ENCODE measurements at places on chromosomes 11 and 22.

DNA sequence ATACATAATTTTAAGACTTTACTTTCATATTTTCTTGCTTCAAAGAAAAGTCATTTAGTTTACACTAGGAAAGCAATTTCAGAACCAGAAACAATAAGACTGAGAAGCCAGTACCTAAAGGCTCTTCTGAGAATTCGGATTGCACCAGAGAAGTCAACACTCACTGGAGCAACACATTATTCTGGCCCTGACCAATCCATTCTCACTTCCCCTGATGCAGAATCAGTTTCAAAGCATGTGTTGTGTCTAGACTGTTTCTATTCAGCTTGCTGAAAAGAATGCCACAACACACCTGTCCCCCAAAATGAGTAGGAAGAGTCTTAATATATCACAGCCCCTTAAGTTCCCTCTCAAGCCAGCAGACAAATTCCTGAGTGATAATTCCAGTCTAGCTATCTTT, 1074.3 kb upstream of the TENM4 start:
- DNase-seq, result no peak

DNA sequence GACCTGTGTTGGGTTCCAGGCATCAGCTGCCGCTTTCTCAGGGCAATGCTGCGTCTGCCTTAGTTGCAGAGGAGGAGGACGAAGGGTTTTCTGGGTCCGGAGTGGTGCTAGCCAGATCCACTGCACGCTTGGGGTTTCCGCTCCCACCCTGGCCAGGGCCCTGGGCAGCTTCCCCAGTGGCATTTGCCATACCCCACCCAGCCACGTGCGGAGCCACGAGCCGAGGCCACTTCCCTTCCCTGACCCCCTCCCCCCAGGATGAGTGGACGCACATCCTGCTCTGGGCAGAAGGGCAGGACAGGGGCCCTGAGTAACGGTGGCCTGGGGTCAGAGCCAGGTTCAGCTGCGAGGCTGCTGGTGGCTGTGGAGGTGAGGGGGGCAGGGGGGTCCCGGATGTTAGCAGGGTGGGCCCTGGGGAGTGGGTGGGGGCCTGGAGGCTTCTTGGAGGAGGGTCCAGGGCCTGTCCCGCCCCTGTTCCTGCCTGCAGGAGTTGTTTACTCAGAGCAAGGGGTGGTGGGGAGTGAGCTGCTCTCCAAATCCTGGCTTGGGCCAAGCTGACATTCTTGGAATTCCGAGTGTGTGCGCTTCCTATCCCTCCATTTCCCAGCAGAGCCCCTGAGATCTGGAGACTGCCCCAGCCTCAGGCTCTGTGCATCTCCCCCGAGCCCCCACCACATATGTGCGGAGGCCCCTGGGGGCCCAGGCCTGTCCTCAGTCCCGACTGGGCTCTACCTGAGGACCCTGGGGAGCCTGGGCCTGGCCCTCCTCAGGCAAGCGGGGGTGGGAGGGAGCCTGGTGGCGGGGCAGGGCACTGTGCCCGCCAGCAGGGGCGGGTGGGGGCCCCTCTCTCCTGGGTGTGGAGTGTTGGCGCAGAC, 1.4 kb downstream of the TSPAN4 start:
- DNase-seq, result no peak

DNA sequence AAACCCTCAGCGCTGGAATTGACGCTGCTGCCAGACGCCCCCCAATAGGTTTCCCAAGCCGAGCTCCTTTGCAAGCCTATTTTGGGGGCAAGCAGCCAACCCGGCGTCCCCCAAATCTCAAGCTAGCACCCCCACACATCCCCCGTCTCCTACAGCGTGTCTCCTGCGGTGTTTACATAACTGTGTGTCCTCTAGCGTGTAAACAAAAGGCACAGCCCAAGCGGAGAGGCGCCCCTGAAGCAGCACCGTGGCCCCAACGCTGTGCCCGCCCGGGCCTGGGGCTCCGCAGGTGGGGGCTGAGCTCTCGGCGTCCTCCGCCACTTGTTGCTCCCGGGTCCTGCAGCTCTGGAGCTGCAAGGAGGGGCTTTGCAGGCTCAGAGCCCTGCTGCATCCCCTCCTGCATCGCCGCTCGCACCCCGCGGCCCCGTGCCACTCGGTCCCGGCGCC, 1.6 kb downstream of the CADM1 start:
- no peak for DNase-seq

DNA sequence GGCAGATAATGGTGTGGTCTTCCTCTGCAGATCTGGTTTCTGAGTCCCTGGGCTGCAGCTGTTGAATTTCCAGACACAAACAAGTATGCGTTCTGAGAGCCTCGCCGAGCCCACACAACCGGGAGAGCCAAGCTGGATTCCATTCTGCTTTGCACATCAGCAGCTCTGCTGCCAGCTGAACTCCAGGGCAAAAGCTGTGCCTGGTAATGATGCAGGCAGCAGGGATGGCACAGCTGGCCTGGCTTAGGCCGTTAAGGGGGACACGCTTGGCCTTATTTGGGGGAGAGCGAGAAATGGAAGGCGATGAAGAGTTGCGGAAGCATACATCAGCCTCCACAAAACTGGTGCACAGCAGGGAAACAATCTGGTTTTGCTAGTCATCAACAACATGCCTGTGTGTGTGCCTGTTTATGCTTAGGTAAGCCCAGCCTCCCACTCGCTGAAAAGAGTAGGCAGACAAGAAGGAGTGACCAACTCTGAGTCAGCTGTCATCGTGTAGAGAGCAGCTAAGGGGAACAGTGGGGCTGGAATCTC, 25.1 kb downstream of the ADAMTS8 start:
- DNase-seq, result no peak

- DNase-seq, result no peak
These were observed 71.4 kb downstream of the INSC start for GRCh38 chr11:15186146-15186545.

DNA sequence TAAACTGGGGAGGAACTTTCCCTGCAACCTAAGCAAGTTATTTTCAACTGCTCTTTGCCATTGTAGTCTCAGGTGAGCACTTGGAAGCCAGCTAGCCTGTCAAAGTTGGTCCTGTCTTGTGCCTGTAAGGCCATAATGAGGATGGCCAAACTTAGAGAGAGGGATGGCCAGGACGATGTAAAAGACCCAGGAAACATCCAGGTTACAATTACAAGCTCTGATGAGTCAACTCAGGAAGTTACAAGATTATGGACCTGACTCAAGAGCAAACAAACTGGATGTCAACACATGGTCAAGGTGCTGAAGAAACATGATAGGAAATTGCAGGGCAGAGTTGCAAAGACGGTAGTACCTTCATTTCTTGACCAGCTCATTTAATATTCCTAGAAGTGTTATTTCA, 1.6 kb downstream of the GTPBP1 start:
- no peak for DNase-seq

GRCh38 chr11:9004183-9004926, 554 bp upstream of the NRIP3 start:
- DNase-seq, result no peak

- no peak for DNase-seq
These were observed 15.4 kb downstream of the XRCC6 start for GRCh38 chr22:41636467-41636866.

DNA sequence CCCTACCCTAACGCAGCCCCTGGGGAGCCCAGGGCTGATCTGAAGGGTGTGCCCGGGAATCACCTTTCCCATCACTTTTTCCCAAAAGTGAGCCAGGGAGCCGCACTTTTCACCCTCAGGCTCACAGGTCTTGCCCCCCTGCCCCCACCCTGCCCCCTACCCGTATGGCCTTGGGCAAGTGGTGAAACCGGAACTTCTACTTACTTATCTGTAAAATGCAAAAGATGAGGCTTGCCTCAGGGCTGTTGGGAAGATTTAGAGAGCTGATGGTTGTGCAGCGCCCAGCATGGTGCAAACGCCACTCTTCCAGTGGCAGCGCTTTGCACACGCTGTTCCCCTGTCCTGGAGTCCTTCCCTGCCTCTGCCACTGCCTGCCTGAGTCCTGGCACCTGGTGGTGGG, 8.0 kb downstream of the SYT12 start:
- no peak for DNase-seq

DNA sequence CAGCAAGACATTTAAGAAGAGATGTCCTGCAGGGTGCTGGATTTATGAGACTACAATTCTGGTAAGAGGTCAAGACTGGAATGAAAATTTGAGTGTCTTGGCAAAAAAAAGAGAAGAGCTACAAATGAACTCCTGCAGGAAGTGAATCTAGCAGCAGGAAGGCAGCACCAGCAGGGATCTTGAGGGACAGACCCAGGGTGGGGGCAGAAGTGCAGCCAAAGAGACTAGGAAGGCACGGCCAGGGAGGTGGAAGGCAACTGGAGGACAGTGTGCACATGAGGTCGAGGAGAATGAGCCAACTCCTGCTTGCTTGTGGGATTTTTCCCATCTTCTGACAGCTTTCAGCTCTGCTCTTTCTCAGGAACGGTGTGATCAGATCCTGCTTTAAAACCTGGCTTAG, 263.2 kb downstream of the BUD13 start:
- no peak for DNase-seq

DNA sequence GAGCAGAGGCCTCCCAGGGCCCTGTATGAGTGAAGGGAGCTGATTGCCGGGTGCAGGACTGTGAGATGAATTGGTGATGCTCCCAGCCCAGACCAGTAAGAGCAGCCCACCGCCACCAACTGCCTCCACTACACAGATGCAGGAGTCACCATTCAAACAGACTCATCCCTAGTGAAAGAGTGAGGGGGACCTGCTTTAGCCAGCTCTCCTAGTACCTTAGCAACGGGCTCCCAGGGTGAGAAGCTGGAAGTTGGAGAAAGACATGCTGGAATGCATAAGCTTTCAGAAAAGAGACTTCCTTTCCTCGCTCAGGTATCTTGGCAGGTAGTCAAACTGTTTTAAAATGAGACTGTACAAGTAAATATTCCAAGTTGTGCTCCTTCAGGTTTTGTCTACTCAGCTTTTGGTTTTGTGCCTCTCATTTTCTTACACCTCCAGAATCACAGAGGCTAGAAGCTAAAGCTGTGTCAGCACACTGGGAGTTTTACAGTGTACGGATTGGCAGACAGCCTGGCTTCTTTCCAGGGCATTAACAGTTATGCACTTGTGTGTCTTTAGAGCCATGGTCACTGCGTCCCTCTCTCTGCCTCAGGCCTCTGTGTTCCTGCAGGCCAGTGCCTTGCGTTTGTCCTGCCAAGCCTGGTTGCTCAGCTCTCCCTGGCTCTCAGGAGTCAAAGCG, 146.2 kb downstream of the ATXN10 start:
- DNase-seq, result no peak

DNA sequence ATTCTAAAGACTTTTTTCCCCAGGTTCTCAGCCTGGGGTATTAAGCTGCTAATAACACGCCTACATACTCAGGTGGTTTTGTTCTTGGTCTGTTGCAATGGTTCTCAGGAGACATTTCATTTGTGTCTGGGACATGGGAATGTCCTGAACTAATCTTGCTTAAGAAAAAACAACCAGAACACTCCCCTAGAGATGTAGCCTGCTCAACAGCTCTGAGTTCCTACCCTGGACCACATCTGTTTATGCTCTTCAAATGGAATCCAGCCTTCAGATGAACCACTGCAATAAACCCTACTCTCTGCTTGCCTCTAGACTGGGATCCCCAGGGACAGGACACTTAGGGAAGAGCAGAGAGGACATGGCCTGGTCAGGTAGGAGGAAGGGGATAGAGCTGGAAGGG, 29.9 kb downstream of the RELT start:
- no peak for DNase-seq

DNA sequence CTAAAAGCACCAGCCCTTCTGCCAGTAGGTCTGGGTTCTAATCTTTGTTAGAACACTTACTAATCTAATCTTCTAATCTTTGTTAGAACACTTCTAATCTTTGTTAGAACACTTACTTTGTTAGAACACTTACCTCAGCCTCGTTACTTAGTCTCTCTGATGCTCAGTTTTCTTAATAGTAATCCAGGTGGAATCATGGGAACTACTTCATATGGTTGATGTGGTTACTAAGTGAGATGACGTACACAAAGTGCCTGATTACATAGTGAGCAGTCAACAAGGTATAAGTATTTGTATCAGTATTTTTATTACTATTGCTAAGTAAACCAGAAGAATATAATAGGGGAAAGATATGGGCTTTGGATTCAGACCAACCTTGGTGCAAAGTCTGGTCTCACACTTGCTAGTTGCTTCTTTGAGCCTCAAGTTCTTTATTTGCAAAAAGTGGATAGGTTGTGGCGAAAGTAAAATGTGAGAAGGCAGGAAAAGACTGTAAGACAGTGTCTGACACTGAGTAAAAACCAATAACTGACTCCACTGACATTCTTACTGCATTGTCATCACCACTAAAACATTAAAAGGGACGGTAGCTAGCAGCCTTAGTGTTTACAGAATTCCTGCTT, 83.7 kb downstream of the TRAF6 start:
- no peak for DNase-seq

DNA sequence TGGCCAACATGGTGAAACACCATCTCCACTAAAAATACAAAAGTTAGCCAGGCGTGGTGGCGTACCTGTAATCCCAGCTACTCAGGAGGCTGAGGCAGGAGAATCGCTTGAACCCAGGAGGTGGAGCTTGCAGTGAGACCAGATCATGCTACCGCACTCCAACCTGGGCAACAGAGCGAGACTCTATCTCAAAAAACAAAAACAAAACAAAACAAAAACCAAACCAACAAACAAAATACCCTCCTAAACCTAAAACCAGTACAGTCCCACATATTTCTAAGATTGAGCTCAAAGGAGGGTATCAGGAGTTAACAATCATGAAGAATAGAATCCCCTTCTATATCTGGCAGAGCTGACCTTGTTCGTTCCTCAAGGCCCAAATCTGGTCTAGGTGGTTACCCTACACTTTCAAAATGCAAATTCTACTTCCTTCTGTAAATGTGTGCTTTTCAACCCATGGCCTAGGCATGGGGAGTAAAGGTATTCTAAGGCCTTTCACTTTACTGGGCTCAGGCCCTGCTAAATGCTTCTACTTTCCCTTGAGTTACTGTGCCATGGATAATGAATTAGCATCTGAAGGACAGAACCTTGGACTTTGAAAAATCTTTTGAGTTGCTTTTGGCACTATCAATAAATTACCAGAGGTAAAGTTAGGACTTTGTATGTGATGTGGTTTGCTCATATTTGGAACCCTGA, 10.4 kb upstream of the PPP2R1B start:
- DNase-seq, result no peak

DNA sequence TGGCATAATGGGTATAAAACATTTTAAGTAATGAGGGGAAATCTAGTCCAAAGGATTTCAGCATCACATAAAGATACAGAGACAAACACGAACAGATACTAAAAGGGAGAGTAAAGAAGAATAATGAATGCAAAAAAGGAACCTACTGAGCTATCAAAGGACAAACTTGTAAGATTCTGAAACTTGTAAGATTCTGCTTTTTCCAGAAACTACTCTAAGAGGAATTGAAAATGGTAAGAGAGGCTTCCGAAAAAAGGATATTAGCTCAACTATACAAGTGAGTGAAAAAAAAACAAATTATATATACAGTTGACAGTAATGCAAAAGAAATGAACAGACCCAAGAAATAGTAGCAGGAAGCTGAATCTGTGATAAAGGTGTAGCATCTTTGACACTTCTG, 37.7 kb downstream of the POLD3 start:
- DNase-seq, result no peak

GRCh38 chr11:64118876-64119665, 46.8 kb downstream of the MACROD1 start:
- no peak for DNase-seq

Measured in HCT116 (cell line).